ENCODE measurements at places on chromosomes 2 and 18. TPM values are rescaled to one million over a fixed set of nuclear protein-coding genes. Genes with fewer than 3 reads are reported as not detected.

HAAO gene
- 0.48 TPM for total RNA-seq

GPR155 gene
- 3.6 TPM for total RNA-seq

- no peak for DNase-seq
These were observed 35.0 kb downstream of the TMEM177 start for GRCh38 chr2:119713819-119714490.

- no peak for DNase-seq
These were observed 301.8 kb downstream of the TRIB2 start for GRCh38 chr2:13018490-13018889.

GRCh38 chr2:9980520-9980919, 29.0 kb downstream of the GRHL1 start:
- no peak for DNase-seq

DNA sequence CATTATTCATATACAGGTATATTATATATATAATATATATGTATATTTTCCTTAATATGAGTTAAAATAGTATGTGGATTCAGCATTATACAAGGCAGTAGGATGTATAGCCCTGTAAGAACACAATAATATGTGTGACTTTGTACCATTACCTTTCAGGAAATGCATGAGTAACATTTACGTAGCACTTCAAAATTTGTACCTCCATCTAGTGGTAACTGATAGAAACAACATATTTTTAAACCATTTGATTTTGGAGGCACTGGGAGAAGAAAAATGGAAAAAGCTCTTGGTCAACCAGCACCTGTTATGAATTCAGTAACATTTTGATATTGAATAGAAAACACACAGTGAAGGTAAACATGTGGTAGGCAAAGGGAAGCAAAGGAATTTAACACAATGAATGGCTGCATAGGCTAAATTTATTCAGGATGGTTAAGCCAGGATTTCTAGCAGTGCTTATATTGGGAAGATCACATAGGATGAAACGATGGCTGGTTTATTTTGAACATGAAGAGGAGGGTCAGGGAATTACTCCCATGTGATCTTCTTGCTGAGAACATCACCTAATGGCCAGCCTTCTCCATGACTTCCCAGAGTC, 565.5 kb downstream of the CCDC85A start:
- DNase-seq = peak; percentile 14

DNA sequence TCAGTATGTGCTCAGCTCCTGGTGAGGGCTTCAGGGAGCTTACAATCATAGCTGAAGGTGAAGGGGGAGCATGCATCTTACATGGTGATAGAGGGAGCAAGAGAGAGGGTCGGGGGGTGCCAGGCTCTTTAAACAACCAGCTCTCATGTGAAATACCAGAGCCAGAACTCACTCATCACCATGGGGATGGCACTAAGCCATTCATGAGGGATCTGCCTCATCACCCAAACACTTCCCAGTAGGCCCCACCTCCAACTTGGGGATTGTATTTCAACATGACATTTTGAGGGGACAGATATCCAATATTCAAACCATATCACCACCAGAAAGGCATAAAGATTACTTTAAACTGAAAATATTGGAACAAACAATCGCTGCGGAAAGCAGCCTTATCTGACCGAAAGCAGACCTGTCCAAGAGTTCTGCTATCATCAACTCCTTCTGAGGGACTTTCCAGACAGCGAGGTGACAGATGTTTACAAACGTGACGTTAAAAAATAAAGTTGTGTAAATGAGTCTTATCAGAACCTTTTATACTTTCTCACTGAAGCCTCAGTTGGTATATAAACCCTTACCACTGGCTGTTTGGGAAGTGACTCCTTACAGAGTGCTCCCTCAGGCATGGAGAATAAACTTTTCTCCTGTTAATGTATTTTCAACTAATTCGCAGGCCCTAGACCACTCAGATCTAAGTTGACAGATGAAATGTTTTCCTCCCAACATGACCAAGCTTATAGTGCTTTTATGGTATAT, 35.5 kb upstream of the PTH2R start:
- no peak for DNase-seq

ACADL gene
- not detected for total RNA-seq

DNA sequence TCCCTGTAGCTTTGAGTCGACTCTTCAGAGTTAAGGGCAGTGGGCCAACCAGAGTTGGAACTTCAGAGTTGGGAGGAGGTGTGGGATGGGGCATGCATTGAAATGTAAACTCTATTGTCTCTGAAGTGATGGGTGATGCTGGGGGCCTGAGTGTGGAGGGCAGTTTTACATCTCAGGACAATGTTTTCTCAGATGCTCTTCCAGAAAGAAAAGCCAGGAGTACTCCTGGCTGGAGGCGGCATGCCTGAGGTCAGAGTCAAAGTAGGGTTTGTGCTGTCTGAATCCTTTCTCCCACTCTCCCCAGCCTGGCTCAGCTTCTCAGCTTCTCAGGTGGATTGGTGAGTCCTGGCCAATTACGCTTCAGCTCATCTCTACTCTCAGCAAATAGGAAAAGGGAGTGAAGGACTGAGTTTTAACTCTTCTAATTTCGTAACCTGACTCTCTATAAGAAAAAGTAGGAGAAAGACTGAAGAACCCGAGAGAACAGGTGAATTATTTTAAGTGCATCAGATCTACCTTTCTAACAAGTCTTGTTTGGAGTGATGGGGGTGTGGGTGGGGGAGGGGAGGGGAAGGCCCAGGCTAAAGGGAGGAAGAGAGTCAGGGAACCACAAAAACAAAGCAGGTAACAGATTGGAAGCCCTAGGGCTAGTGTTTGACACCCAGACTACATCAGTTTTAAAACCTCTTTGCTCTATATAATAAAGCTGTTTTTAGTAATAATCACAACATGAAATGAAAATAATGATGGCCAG, 107.5 kb upstream of the PELI1 start:
- DNase-seq = no peak

DNA sequence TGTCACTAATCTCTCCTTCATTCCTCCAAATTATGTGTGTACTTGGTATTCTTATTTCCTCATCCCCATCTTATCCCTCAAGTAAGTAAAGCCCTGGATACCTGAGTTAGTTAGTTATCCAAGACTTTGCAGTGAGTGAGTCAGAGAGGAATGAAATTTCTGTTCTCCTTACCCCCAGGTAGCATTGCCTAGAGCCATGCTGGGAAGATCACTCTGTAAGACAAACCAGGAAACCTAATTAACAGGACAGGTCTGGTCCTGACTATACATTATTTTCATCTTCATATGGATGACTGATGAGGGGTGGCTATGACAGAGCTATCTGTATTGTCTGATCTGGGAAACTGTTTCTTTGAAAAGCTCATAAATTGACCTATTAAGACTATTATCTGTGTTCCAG, 55.0 kb upstream of the ITGA6 start:
- peak; percentile 93 for DNase-seq

- DNase-seq = no peak
These were observed 182.4 kb downstream of the CELF4 start for GRCh38 chr18:37383036-37383785.

DNA sequence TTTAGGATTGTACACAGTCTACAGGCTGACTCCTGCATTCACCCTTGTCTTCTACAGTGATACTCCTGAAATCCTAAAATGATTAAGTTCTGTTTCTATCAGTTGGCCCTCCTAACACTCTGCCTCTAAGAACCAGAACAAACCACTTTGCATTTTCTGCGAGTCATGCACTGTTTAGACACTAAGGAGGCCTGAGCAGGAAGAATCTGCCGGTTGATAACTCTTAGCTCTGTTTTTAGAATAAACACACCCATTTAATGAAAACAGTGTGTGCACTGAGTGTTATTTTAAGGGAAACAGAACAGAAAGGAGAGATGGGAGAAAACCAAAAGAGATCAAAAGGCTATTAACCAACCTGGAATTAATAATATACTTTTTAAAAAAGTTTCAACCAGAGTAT, 22.9 kb upstream of the SSB start:
- no peak for DNase-seq

DNA sequence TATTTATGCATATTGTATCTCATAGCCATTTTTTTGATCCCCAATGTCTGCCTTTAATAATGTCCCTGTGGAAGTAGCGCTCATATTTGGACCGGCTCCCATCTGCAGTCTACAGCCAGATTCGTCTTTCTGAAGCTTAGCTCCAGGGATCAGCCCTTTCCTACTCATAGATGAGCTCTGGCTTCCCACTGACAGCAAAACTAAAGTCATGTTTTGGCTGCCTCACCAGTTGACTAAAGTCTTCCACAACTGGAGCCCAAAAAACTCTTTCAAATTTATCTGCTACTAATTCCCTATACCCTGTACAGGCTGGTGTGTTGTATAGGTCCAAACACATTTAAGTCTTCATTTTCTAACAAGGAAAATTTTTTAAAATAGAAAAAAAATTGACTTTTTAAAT, 294.2 kb upstream of the HNMT start:
- no peak for DNase-seq

GRCh38 chr2:183709829-183710228, 585.6 kb downstream of the NUP35 start:
- no peak for DNase-seq

DNA sequence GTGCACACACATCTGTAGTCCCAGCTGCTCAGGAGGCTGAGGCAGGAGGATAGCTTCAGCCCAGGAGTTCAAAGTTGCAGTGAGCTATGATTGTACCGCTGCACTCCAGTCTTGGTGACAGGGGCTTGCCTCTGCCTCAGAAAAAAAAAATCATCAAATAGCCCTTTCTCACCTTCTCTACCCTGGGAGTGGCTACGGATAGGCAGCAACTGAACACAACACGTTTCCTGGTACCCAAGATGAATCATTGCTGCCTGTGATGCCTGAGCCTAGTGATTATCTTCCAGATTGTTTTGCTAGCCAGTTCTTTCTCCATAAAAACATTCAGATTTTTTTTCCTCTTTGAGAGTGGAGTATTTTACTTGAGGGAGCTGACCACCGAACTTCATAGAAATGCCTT, 13.5 kb downstream of the INPP4A start:
- DNase-seq = no peak

DNA sequence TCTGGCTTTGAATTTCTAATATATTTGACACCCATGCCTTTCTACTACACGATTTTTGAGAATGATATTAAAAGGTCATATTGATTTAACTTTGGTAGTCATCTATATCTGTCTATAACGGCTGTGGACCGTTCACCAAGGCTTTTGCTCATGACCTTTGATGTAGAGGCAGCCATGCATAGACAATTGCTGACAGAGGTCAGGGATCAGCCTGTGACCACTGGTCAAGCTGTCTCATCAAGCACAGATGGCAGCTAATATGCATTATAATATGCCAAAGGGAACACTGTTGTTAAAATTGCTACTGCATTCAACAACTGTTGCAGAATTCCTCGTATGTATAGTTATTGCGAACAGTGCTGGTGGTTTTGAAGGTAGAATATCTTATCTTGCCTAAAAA, 323.9 kb upstream of the DSEL start:
- no peak for DNase-seq

ELOA2 gene
- total RNA-seq = not detected

- DNase-seq = no peak
These were observed 88.5 kb upstream of the RANBP2 start for GRCh38 chr2:108630567-108631405.

CD28 gene
- not detected for total RNA-seq

- DNase-seq = no peak
These were observed 98.3 kb downstream of the KLF7 start for GRCh38 chr2:207067473-207067872.

- DNase-seq = no peak
These were observed 57.9 kb upstream of the CD226 start for GRCh38 chr18:70005580-70005979.

DNA sequence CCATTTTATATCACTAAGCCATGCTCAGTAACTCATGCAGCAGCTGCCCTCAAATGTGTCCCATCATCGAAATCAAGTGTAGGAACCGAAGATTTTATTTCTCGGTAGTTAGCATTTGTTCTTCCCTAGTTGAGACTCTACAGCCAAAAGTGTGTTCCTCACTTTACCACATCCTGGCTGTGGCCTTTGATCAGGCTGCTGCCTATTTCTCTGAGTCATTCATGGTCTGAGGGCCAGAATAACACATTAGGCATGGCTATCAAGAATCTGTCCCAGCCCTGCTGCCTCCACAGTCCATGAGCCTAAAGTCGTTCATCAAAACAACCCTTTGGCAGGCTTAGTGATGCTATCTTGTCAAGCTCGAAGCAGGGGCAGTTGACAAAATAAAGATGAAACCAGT, 300.1 kb downstream of the TDRD15 start:
- no peak for DNase-seq

SCN1A gene
- not detected for total RNA-seq

DNA sequence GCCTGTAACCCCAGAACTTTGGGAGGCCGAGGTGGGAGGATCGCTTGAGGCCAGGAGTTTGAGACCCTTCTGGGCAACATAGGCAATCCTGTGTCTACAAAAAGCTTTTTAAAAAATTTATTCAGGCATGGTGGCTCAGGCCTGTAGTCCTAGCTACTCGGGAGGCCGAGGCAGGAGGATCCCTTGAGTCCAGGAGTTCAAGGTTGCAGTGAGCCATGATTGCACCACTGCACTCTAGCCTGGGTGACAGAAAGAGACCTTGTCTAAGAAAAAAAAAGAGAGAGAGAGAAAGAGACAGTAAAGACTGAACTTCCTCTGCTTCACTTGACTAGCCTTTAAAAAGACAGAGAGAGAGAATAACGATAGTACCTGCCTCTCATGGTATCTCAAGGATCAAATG, 62.4 kb downstream of the INPP5D start:
- no peak for DNase-seq

GRHL1 gene
- 1.2 TPM for total RNA-seq

DNA sequence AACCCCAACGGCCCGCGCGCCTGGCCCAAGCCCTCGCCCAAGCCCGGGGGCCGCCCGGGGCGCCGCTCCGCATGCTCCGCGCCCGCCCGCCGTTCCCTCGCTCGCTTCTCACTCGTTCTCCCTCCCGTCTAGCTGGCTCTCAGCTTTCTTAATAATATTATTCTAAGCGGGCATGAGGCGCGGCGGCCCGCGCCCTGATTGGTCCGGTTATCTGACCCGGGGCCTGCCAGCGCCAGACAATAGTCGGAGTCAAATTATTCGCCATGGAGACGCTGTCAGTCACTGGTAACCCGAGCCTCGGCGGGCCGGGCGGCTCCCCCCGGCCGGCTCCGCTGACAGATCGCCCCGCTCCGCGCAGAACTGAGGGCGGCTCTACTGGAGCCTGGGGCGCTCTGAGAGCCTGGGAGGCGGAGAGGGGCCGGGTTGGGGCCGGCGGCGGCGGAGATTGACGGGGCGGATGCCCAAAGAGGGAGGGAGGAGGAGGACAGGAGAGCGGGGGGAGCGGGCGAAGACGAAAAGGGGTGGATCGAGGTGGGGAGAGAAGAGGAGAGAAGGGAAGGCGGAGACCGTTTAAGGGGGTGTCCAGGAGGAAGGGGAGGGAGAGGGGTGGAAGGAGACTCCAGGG, at the start of gene SIX2:
TSS of gene SIX2 (minus strand) at position 150 of the 625 bp plus-strand sequence. CDS start 342 bp downstream, outside the sequence.
- DNase-seq = peak; percentile 90

GALR1 gene
- total RNA-seq = not detected

ZNF236 gene
- 6.7 TPM for total RNA-seq

- DNase-seq = no peak
These were observed 113.5 kb downstream of the CABLES1 start for GRCh38 chr18:23248826-23249225.

FAM124B gene
- total RNA-seq = not detected

PSTPIP2 gene
- total RNA-seq = 31.4 TPM

GRCh38 chr2:112542984-112543661, 858 bp downstream of the POLR1B start:
- peak; percentile 10 for DNase-seq

AKAIN1 gene
- total RNA-seq = not detected

GLI2 gene
- total RNA-seq = 0.44 TPM

GRCh38 chr2:227472265-227473121, 537 bp downstream of the AGFG1 start:
- no peak for DNase-seq

- DNase-seq = peak; percentile 4
These were observed 497.7 kb downstream of the STK39 start for GRCh38 chr2:167749660-167750059.
